ENCODE measurements at places on chromosomes 7 and 10.

GRCh38 chr7:90290244-90291113 lies 30.6 kb downstream of the FAM237B start:
- no peak for DNase-seq

DNA sequence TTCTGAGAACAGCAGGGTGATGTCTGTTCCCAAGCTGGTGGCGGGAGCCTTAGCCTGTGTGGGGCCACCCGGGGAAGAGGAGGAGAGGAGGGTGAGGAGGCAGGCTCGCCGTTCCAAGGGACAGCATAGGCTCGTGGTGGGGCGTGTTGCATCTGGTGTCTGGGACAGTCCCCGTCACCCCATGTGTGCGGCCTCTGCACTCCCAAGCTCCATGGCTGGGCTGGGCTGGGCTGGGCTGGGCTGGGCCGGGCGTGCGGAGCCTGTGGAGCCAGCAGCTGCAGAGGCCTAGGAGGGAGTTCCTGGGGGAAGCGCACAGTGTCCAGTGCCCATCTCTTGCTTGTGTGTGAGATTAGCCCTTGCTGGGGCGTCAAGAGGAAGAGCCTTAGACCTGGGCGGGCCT lies 20.9 kb upstream of the TTYH3 start:
- DNase-seq = no peak

- no peak for DNase-seq
Measured at GRCh38 chr10:6114299-6114698, 25.5 kb downstream of the RBM17 start.

DNA sequence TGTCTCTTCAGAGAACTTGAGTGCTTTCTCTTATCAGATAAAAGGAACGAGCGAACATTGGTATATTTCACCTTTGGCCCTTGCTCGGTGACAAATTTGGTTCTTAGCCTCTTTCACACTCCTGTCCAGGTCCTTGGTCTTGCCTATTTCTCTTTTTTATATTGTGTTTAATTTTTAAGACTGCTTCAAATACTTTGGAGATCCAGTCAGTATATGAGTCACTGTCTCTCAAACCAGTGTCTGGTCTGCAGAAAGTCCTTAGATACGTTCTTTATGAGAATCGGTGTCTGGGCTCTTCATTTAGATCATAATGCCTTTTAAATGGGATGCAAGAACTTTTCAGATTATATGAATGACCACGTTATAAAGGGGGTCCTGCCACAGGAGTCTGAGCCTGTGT lies 55.0 kb downstream of the PIK3AP1 start:
- no peak for DNase-seq

DNA sequence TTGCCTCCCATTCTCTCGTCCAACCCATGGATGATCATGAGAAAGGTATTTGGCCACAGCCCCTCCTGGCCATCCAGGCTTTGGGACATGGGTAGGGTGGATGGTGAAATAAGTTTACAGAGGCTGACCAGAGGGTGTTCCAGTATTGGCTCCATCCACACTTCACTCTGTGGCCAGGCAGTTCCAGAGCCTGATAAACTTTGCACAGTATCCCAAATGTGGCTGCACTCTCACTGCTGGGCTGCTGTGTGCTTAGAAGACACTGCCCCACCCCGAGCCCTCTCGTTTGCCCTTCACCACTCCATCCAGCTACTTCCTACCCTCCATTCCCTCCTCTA lies 72.0 kb upstream of the ZMIZ1 start:
- DNase-seq = no peak

DNA sequence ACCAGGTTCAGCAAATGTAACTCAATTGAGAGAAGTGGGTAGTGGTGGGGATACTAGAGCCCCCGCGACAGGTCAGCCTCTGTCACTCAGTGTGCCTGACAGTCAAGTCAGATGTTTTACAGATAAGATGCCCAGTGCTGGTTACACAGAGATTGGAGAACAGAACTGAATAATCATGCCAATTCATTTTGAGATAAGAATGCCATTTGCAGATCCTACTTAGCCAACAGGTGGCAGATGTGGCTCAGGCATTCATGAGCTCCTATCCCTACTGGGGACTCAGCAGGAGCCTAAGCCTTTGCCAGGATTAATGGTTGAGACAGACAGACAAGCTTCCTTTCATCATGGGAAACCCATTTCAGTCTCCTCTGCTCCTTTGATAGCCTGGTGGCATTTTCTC lies 137.8 kb downstream of the MAPK8 start:
- DNase-seq = no peak

- no peak for DNase-seq
Measured at GRCh38 chr7:150949564-150949963, 28.6 kb downstream of the KCNH2 start.

- DNase-seq = no peak
Measured at GRCh38 chr7:77531038-77531437, 6.1 kb upstream of the PTPN12 start.

GRCh38 chr7:129723679-129724078 lies 112.2 kb downstream of the NRF1 start:
- no peak for DNase-seq

DNA sequence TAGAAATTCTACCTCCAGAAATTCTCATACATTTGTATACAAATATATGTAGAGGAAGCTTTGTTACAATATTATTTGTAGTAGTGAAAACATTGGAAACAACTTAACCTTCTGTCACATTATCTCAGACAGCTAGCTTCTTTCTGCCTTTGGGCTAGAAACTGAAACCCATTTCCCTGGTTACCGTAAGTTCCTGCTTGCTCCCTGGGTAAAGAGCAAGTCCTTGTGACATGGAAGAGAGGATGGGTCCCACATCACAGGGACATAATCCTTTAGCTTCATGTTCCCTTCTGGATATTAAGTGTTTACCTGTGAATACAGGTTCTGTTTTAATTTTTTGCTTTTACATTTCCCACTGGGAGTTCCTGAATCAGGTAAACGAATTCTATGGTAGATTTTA lies 41.8 kb downstream of the KLHDC10 start:
- no peak for DNase-seq

DNA sequence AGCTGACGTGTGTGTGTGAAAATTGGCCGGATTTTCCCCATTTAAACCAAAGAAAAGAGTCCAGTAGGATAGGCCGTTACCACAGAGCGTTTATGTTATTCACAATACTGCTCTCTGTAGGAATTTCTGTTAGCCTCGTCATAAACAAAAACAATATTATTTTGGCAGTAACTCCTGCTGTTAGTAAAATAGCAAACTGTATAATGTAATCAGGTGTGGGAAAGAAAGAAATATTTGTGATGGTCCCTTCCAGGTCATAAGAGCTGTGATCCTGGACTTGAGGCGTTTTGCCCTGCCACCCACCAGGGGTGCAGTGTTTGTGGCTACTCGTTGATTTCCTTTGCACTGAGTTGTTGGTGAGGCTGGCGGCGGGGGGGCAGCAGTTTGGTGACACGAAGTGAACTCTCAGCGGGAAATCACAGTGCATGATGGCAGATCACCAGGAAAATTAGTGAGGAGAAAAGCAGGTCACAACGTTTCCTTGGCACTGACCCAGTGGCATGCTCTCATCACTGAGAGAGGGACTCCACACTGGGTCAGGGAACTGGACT lies 2.8 kb downstream of the EEPD1 start:
- no peak for DNase-seq

DNA sequence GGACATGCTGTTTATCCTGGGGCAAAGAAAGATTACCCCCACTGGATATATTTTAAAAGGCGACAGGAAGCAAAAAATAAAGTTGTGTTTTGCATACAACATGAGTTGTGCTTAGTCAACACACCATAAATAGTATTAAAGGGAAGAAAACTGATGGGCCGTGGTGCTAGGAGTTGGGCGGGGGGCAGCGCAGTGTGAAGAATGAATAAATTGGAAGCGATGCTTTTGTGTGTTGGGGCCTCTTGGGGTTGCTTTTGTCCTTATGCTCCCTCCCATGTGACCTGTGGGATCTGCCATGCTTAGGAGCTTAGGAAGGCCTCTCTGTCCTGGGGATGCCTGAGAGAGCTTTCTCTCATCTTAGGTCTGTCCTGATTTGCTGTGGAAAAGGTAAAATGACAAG lies 35.0 kb upstream of the AGR3 start:
- no peak for DNase-seq

DNA sequence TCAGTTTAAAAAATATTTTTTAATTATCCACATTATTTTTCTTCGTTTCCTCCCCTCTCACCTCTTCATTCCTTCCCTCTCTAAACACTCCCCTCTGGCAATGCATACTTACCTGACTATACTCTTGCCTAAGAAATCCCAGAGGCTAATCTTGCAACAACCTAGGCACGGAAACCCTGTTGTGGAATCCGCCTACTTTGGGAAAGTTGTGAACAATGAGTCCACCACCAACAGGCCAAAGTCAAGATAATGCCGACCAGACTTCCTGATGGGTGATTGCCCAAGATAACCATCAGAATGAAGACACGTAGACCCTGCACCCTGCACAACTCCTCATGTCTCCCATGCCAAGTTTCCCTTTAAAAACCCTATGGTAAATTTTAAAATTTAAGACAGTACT lies 521.5 kb downstream of the KIF20B start:
- no peak for DNase-seq

GRCh38 chr10:50498465-50498864 lies 125.3 kb downstream of the SGMS1 start:
- DNase-seq = no peak

DNA sequence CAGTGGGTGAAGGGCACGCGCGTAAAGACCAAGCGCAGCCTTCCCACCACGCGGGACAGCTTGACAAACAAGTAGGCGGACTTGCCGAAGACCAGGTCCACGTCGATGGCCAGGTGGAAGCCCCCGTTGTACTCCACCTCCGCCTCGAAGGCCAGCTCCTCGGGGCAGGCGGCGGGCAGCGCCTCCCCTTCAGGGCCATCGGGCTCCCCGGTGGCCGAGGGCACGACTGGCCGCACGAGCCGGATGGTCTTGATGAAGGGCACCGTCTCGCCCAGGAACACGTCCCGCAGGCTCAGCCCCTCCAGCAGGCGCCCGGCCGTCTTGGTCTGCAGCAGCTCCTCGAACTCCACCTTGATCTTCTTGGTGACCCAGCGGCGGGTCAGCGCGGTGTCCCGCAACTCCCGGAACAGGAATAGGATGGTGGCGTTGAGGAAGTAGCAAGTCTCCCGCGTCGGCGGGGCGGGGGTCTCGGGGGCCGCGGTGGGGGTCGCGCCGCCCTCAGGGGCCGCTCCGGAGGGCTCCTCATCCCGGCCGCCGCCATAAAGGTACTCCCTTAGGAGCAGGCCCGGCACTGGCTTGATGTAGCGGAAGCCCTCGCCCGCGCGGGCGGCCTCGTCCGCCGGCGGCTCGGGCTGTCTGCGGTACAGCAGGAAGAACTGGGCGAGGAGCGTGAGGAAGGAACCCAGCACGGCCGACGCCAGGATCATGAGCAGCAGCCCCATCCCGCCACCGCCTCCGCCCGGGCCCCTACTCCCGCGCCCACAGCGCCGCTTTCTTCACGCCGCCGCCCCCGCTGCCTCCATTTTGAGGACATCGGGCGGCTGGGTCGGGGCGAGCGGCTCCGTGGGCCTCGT lies 507 bp downstream of the PDZD8 start:
- DNase-seq = peak; percentile 65

GRCh38 chr10:118998183-118998582 lies 31.3 kb upstream of the NANOS1 start:
- no peak for DNase-seq

DNA sequence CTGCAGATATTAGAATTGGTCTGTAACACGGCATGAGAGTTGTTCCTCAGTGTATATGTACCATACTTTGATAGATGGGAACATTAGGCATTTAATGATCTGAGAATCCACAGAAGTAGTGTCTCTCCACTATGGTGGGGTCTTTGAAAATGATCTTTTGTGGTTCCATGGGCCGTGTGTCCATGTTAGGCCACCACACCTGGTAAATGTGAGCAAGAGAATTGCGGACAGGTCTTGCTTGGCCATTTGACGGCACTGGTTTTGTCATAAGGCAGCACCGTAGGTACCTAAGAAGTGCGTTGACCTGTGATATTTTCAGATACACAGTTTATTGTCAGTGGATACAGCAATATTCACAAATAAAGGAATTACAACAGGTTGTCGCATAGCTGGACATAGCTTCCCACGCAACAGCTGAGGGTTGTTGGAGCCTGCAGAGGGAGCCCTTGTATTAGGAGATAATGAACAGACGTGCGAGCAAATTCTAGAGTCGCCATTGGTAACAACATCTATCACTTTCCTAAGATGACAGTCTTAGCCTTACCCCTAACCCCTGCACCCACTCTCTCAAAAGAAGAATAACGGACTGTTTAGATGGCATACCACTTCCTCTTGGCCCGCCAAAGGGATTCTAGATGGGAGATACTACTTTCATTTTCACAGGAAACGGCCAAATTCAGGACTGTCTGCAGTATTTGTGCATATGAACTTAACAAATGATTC lies 111.4 kb downstream of the COL28A1 start:
- DNase-seq = peak; percentile 10

DNA sequence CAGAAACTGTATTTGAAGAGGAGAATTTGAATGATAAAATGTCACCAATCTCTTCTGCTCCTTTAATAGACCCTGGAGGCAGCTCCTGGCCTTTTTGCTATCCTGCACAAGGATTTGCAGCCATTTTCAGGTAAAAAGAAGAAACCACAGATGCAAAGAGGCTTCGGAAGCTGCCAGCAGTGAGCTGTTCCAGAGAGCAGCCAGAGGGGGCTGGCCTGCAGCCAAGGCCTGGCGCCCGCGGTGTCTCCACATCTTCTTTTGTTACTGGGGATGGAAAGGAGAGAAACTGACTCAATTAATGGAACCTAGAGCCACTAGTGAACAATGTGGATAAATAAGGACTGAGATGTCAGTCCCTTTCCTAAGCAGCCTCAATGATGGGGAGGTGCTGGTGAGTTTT lies 23.9 kb upstream of the GPR26 start:
- DNase-seq = no peak

- no peak for DNase-seq
Measured at GRCh38 chr7:30660331-30661255, 21.7 kb downstream of the CRHR2 start.

DNA sequence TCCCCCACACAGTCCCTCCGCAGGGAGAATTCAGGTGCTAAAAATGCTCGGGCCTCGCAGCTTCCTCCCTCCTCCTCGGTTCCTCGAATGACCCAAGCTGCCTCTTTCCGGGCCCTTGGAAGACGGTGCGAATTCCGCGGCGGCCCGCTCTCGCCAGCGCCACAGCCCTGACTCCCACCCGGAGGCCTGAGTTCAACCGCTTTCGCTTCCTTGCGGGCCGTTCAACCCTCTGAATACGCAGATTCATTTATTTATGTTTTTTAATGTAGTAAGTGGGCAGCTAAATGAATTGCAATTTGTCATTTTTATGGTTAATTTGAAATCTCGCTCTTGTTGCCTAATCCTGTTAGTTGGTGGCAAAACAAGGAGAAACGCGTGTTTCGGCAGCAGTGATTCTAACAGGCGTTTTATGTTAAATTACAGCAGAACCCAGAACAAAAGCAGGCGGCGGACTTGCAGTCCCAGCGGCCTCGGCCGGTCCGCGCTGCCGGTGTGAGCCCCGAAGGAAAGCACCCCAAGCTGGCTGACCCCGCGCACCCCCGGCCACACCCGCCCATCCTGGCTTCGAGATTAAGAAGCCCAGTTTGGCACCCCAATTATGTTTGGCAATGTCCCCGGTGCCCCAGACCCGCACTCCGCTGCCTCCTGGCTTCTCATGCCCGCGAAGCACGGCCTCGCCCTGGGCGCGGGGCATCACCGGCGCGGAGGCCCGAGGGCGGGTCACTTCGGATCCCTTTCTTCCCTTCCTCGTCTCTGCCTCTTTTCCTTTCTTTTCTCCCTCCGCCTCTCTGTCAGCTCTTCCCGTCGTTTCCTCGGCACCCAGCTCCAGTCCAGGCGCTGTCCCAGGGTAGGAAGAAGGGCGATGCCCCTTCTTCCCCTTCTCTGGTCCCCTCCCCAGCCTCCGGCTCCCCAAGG lies 75.9 kb downstream of the INSIG1 start:
- DNase-seq = no peak
